Esophagus squamous epithelium (tissue), 5 donors: ENCODE measurements at places on chromosomes 5 and 9.

- no peak for DNase-seq
Measured at GRCh38 chr9:131423171-131423581, 29.3 kb downstream of the PRRC2B start.

GRCh38 chr5:179599973-179600372, 23.5 kb downstream of the HNRNPH1 start:
- DNase-seq: no peak

- DNase-seq: no peak
Measured at GRCh38 chr9:113984639-113985380, 93.3 kb downstream of the AMBP start.

DNA sequence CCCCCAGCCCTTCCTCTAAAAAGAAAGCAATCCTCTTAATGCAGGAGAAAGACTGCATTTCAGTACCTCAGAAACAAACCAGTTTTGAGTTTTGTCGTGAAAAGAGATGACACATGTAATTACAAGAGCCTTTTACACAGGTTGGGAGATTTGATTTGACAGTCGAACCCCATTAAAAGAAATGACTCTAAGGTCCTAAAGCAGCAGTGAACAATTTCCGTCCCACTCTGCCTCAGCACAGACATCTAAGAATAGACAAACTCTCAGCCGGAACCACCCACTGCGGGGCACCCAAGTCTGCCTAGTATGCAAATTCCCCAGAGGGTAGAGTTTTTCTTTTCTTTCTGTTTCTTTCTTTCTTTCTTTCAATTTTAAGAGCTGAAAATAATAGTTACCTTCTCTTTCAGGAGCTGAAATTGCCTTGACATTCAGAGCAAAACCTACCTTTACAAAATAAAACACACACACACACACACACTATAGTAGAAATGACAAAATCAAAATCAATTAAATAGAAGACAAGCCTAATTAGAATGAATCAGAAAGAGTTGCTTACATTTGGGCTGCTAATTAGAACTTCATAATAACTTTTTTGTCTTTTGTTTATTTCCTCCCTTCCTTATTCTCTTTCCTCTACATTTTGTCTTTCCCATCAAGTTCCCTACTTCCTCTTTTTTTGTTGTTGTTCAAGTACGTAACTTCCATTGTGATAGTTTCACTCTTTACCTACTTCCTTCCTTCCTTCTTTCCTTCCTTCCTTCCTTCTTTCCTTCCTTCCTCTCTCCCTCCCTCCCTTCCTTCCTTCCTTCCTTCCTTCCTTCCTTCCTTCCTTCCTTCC, 65.1 kb downstream of the BASP1 start:
- DNase-seq: peak; percentile 3

GRCh38 chr9:107735821-107736220, 246.3 kb upstream of the KLF4 start:
- no peak for DNase-seq

DNA sequence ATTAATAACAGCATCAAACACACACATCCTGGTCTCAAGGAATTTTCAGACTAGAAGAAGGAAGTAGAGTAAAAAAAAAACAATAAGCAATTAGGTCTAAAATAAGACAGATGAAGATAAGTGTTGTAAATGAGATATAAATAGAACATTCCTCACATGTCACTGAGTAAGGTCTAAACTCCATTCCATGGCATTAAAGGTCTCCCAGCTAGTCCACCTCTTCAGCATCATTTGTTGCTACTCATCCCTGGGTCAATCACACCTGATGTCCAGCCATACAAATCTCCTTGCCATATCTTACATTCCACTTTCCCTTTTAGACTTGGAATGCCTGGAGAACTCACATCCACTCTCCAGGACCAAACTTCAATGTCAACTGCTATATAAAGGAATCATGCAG, 214.1 kb upstream of the KLF4 start:
- DNase-seq: no peak

DNA sequence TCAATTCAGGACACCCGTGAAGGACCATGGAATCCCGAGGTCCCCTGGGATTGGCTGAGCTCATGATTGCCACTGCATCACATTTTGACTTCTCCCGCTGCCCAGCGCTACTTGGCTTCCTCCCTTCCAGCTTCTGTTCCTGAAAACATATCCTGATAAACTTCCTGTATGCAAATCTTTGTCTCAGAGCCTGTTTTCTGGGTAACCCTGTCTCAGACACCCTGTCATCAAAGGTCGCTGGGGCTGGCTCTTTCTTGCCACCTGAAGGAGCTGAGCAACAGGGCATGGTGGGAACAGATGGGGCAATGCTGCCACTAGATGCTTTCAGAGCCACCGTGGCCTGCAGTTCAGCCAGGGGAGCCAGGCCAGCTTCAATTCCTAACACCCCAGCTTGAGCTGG, 154.3 kb upstream of the TBC1D2 start:
- DNase-seq: no peak

DNA sequence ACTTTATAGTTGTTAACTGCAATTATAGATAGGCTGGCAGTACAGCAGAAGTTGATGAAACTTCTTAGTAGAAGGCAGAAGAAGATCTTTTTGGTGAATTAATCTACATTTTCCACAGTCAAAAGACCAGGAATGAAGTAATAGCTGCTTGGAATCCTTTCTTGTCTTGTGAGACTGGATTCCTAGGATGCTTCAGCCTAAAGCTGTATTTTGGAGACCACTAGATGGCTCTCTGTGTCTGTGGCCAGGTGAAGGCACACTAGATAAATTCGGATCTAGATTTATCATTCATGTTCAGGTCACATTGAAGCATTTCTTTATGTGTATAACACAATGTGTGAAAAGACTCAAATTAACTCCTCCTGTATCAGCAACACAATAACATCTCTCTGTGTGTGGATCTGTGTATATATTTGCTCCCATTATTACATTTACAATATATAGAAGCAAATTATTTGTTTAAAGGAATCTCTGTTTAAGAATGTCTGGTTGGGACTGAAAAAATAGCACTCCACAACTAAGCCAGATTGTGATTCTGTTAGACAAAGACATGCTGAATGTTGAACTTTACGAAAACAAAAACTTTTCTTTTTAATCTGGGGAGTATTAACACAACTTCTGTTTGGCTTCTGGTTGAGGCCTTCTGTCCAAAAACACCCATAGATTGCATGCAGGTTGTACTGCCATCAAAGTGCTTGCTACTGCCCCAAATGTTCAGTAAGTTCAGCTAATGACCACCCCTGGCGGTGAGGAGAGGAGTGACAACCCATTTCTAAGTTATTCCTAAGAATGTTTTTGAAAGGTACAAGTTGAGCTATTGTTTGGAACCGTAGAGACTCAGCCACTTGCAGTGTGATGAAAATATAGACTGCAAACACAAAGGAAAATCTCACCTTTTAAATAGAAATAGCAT, 10.6 kb downstream of the GRIN3A start:
- no peak for DNase-seq
